Fibroblast of skin of abdomen (primary cell): ENCODE measurements at places on chromosomes 12 and 14.
A peak's percentile ranks its signal among the peaks of the same experiment; 100 is the strongest.

GRCh38 chr12:28096649-28097048, 93.6 kb upstream of the CCDC91 start:
- no peak for DNase-seq

GRCh38 chr12:120474616-120474960, 5.0 kb upstream of the SRSF9 start:
- DNase-seq = peak; percentile 66

DNA sequence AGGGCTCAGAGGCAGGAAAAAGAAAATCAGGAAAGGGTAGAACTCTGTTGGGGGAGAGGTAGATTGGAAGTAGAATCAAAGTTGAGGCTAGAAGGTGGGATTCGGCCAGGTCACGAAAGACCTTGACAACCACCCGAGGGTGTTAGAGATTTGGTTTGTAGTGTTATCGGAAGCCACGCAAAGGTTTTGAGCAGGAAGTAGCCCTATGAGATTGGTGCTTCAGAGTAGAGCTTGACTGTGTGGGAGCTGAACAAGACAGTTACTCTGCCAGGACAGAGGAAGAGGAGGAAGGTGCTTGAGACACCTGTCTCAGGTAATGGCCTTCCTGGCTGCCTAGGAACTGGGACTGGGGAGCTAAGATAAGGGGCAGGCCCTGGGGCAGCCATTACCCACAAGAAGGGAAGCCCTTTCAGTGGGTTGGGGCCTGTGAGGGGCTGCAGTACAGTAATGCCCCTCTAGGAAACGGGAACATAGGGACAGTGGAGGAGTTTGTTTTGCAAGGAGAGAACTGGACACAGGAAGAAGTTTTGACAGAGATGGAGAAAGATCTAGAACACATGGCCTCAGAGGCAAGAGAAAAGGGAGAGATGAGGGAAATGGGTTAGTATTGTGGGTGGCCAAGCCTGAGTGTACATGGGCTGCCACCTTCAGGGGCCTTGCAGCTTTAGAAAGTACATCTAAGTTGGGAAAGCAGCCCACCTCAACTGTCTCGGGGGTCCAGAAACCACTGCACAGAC, 73.5 kb downstream of the RIN3 start:
- DNase-seq = no peak

- DNase-seq = no peak
Observed at GRCh38 chr12:10339053-10339840, 31.6 kb downstream of the KLRD1 start.

DNA sequence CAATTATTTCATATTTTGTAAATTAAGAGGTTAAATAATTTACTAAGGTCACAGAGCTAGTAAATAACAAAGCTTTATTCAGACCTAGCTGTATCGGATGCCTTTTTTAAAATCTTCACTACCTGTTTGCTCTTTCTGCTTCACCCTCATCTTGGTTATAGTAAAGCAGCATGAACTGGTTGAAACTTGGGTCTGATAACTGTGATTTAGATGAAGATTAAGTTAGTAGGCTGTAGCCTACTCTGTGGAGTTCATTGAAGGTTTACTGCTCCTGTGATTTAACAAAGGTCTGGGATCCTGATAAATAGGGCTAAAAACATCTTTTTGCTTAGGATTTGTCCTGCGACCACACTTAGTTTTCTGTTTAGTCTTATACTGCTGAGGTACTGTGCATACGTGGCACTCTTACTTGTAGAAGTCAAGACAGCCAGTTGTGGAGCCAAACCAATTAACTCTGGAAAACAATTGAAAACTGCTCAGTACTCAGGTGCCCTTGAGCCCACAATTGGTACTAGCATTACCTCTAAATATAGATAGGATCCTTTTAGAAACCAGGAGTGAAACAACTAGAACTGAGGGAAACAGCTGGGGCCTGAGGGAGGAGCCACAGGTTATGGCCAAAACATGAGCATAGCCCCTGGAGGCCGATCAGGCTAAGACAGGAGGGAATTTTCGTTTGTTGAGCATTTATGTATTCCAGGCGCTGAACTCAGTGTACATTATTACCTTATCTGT, 2.3 kb downstream of the SPATS2 start:
- peak; percentile 33 for DNase-seq
